B cell (primary cell): ENCODE measurements at places on chromosomes 11 and 22. TPM values are rescaled to one million over a fixed set of nuclear protein-coding genes. Genes with fewer than 3 reads are reported as not detected.

- DNase-seq = no peak
These were observed 27.5 kb downstream of the ZBTB16 start for GRCh38 chr11:114087025-114087424.

SCT gene
- not detected in 2 replicates for total RNA-seq

DNA sequence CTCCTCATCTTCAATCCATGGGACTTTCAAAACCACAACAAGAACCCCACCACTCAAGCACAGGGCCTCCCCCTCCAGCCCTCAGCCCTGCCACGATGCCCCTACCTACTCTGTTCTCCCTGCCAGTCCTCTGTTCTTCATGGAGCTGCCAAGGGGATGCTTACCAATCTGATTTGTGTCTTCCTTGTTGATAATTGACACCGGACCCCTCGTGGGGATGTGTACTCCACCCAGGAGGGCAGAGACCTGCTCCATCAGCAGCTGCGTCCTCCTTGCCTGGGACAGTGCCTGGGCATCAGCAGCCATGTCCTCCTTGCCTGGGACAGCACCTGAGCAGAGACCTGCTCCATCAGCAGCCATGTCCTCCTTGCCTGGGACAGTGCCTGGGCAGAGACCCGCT, 1489.2 kb downstream of the TBC1D22A start:
- DNase-seq = no peak

RIMBP3B gene
- total RNA-seq = 0.49 and 1.6 TPM in 2 replicates

- DNase-seq = peak; percentile 87
These were observed at the start of gene RHOG for GRCh38 chr11:3840870-3841425. TSS of gene RHOG (minus strand) at chr11:3840959. CDS start at chr11:3828138, 12,821 bp downstream.

- peak; percentile 65 for DNase-seq
These were observed 9.5 kb upstream of the UPB1 start for GRCh38 chr22:24485608-24486007.

GRCh38 chr11:40226654-40227053, 1232.8 kb downstream of the LRRC4C start:
- DNase-seq = no peak

NCAM1 gene
- 0.32 and 0.37 TPM in 2 replicates for total RNA-seq

DNA sequence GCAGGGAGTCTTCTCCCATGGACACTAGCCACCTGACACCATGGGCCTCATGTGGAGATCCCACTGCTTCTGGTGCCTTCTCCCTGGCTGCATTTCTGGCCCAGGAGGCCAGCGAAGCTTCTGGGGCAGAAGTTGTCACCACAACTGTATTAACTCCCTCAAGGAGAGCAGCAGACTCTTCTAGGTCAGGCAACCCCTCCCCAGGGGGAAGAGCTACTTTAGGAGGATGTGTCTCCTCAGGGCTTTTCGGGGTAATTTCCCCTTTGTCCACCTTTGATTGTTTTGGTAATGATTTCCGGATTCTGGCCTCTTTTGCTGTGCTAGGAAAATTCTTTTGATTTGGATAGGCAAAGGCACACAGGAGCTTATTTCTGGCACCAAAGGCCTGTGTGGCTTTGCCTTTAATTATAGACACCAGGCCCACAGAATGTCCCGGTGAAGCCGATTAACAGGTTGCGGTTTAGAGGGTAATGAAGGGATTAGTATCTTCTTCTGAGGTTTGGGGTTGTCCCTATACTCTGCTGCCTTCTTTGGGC, 8.9 kb upstream of the UCP2 start:
- DNase-seq = peak; percentile 66

EFCAB6 gene
- total RNA-seq = 0.07 and 0.39 TPM in 2 replicates

GRCh38 chr11:113722221-113722620, 16.1 kb upstream of the TMPRSS5 start:
- DNase-seq = no peak

- no peak for DNase-seq
These were observed 7.4 kb upstream of the BIRC3 start for GRCh38 chr11:102309621-102310541.

PRRG4 gene
- total RNA-seq = 0.07 TPM in 1 of 2 replicates, not detected in the other

GRCh38 chr22:28410050-28410816, 269.4 kb downstream of the TTC28 start:
- no peak for DNase-seq

GRCh38 chr22:26658671-26659478, 1.5 kb downstream of the MIAT start:
- DNase-seq = peak; percentile 59

- DNase-seq = no peak
These were observed 30.7 kb downstream of the SVIP start for GRCh38 chr11:22798901-22799300.

GRCh38 chr11:115848080-115848479, 343.9 kb upstream of the CADM1 start:
- no peak for DNase-seq

DNA sequence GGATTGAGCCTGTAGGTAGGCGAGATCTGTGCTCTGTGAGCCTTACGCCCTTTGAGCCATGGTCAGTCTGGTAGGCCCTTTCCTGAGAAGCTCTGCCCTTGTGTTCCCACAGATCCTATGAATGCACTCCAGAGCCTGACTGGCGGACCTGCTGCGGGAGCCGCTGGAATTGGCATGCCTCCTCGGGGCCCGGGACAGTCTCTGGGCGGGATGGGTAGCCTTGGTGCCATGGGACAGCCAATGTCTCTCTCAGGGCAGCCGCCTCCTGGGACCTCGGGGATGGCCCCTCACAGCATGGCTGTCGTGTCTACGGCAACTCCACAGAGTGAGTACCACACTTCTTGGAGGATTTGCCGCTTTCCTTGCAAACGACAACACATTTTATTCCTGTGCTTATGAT, 47.4 kb downstream of the MED15 start:
- no peak for DNase-seq

DNA sequence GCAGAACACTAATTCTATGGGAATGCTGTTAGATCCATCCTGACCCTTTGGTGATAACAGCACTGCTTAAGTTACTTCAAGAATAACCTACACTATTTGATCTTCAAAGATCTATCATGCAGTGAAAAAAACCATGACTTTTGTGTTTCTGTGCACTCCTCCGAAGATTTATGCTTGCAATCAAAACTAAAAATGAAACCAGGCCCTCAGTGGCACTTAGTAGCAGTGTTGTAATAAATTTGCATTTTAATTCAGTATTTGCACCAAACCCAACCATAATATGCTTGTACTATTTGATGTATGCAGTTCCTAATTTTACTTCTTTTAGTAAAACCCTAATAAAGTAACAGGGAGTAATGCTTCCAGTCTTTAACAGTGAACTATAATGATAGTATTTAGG, 130.7 kb downstream of the SOX6 start:
- no peak for DNase-seq

GRCh38 chr11:2197771-2198520, 26.3 kb upstream of the TH start:
- no peak for DNase-seq

- DNase-seq = no peak
These were observed 99.8 kb downstream of the MYO18B start for GRCh38 chr22:25841775-25842174.

DNA sequence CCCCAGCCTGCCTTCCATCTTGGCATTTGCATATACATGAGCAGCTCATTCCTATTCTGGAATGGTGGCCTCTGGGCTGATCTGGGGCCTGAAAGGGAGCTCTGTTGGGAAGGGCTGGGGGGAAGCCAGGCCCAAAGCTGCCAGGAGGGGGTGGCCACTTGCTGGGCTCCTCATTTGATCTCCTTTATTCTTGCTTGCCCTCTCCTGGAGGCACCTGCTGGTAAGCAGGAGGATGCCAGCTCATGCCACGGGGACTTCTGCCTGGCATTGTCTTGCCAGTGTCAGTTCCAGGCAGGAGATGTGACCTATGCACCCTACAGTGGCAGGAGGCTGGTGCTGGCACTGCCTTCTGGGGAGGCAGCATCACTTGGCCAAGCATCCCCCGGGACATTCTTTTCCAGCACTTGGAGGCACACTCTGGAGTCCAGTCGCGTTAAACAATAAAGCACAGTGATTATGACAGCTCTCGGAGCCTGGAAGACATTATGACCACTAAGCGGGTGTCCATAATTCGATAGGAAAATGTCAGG, 128.3 kb downstream of the NTM start:
- no peak for DNase-seq

GRCh38 chr11:45765836-45766235, 39.1 kb upstream of the SLC35C1 start:
- DNase-seq = no peak

DNA sequence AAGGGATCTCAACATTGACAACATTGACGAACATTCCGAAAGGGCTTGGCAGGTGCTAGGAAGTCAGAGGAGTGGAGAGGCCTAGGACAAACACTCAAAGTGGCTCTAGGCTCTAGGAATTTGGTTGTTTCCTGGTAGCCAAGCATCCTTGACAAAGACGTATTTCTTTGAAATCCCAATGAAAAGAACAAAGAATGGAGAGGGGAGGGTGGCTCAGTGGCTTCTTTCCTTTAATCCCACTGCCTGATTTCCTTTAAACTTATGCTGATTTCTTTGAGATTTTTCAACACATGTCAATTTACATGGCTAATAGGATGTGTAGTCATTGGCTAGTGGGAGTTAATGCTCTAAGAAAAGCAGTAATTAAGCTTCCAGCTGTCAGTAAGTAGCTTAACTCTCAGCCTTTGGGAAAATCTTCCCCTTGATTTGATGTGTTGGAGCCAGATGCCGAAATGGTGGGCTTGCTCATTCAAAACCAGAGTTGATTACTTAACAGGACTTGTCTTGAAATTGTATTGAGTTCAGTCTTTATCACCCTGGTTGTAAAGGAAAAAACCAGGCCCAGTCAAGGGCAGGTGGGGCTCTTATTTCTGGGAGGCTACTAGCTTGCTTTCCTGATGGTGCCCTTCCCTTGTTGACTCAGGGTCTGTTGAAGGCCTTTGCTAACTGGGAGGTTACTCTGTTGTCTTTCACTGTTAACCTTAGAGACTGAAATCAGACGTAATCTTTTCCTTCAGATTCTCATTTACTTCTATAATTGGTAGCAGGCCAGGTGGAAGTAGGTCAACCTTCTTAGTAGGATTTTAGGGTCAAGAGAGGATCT, 44.6 kb upstream of the SORL1-AS1 start:
- no peak for DNase-seq

TENM4 gene
- total RNA-seq = 2.1 and 5.7 TPM in 2 replicates

GRCh38 chr22:19178065-19178656, 375 bp downstream of the SLC25A1 start:
- DNase-seq = peak; percentile 74

TRPC6 gene
- not detected in 2 replicates for total RNA-seq

SCGB1A1 gene
- not detected in 2 replicates for total RNA-seq

CCDC15 gene
- 1.8 TPM in 2 replicates for total RNA-seq

GRCh38 chr11:130554241-130555055, 106.0 kb downstream of the ADAMTS15 start:
- no peak for DNase-seq

DNA sequence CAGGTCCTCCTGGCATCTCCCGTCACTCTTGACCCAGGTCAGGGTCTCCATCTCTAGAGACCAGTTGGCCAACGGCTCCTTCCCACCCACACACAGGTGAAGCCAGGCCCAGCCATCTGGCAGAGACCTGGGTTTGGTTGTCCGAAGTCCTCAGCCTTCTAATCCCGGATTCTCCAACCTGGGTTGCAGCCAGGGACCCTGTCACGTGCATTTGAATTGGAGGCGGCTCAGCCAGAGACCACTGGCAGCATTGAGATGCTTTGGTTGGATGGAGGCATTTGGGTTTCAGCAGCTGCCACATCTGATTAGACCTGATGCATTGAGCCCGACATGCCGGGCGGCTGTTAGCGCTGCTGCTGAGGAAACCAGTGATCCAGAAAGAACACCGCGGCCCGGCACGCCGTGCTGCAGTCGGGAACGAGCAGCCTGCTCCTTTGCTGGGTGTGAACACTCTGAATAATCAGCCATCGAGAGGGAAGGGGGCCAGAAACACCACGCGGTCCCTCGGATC, 163.2 kb downstream of the BRD1 start:
- peak; percentile 4 for DNase-seq

CASP4 gene
- total RNA-seq = 72.4 and 82.8 TPM in 2 replicates

GRCh38 chr11:122103321-122103720, 12.7 kb downstream of the BLID start:
- no peak for DNase-seq

IGHMBP2 gene
- 37.0 and 41.4 TPM in 2 replicates for total RNA-seq

DNA sequence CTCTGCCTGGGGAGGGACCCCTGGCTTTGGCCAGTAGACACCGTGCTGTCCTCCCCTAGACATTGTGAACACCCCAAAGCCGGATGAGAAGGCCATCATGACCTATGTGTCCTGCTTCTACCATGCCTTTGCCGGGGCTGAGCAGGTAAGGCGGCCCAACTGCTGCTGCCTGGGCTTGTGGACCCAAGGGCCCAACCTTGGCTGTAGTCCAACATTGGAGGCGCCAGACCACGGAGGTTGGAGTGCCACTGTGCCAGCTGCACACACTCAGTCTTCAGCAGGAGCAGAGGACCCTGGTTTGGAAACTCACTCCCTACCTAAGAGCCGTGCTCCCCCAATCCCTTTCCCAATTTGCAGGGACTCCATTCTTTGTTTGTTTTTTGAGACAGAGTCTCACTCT, 9.4 kb downstream of the ACTN3 start:
- no peak for DNase-seq
